Muscle of arm (tissue), 14 donors: ENCODE measurements at places on chromosomes 7 and 10. TPM values are rescaled to one million over a fixed set of nuclear protein-coding genes. Genes with fewer than 3 reads are reported as not detected.
A peak's percentile ranks its signal among the peaks of the same experiment; 100 is the strongest.

- no peak for DNase-seq
These were observed 722 bp downstream of the DENND10 start for GRCh38 chr10:119104654-119105015.

GRCh38 chr7:83504330-83504729, 144.6 kb downstream of the SEMA3E start:
- DNase-seq, result no peak

DNA sequence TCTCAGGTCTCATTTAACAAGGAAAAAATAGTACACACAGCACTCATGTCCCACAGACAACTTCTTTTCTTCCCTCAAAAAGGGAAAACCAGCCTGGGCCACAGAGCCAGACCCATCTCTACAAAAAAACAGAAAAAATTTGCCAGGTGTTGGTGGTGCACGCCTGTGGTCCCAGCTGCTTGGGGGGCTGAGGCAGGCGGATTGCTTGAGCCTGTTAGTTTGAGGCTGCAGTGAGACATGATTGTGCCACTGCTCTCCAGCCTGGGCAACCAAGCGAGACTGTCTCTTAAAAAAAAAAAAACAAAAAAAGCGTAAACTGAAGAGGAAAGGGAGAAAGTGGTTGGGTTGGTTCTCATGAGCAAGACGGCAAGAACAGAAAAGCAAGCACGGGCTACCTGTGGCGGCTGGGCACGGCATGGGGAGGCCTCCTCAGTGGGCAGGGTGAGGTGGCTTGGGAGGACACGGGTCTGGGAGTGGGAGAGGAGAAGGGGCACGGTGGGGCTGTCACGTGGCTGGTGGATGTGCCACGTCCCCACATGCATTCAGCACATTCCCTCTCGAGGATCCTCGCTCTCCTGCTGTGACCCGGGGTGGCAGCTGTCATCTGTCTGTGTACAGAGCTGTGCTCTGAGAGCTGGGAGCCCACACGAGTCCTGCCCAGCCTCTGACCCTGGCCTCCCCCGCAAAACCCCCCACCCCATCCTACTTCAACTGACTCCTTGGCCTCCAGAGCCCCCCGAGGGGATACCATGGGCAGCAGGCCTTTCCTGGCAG, 219.7 kb downstream of the MLLT10 start:
- DNase-seq, result no peak

- DNase-seq, result no peak
These were observed 8.6 kb downstream of the GCK start for GRCh38 chr7:44180631-44181030.

DNA sequence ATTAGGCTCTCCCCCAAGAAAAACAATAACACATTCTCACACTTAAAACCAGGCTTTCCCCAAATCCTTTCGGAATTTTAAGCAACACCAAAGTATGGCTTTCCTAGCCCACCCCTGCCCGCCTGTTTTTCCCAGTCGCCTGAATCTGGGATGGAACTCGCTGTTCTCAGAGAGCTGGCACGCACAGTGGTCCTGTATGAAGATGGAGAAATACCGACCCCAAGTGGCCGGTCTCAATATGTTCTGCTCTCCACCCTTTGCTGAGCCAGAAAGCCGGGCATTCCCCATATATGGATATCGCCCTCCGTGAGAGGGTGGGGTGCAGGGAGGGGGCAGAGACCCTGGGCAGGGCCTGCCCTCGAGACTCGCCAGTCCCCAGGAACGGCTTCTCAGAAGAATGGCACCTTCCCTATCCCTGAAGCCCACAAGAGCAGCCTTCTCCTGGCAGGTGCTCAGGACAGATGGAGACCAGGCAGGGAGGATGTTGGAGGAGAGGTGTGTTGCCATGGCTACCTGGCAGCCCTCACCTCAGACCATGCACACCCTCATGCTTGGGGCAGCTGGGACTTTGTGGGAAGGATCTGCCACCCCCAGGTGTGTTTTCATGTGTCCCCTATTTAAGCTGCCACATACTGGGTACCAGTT, 3.4 kb downstream of the TACR2 start:
- peak; percentile 63 for DNase-seq

GRCh38 chr7:81209059-81209458, 290.2 kb upstream of the SEMA3C start:
- no peak for DNase-seq

GRCh38 chr10:21523557-21524008, 1.9 kb downstream of the SKIDA1 start:
- no peak for DNase-seq

DNA sequence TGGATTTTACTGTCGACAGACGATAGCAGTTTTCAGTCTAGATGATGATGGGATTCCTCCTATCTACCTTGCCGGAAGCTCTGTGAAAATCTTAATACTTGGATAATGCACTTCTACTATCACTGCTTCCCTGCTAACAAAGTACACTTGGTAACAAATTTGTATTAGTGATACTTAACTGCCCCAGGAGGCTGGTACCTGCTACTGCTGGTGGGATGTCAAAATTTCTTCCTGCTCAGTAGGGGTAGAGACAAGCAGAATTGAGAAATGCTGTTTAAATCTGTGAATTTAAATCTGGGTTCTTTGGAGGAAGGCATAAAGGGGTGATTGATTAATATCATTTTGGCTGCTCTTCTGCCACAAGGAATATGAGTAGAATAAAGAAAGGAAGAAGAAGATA, 99.8 kb upstream of the STRIP2 start:
- DNase-seq, result no peak

- DNase-seq, result no peak
These were observed 75.5 kb downstream of the ZNF777 start for GRCh38 chr7:149385195-149385950.

GRCh38 chr10:82981137-82981723, 1106.2 kb downstream of the NRG3 start:
- no peak for DNase-seq

- DNase-seq, result no peak
These were observed 166.4 kb downstream of the PPP1R17 start for GRCh38 chr7:31853380-31853779.

DNA sequence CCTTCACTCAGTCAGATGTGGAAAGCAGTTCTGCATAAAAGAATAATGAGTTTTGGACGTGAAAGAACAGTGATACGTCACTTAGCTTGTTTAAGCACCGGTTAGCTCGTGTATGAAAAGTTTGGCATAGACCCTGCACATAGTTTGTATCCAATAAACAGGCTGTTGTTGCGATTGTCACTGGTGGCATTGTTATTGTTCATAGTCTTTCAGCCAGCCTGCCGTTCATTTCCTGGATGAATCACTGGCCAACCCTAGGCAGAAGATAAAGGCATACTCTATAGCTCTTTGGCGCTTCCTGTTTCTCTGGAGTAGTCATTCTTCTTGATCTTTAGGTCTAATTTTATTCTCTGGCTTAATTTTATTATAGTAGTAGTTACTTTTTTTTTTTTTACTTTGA, 57.8 kb upstream of the ANKRD30A start:
- DNase-seq, result no peak

- no peak for DNase-seq
These were observed 55.9 kb downstream of the ELFN1 start for GRCh38 chr7:1725766-1726630.

- no peak for DNase-seq
These were observed 6.2 kb upstream of the MRC1 start for GRCh38 chr10:17802976-17803375.

- DNase-seq, result no peak
These were observed 49.9 kb downstream of the SIRT1 start for GRCh38 chr10:67934336-67934735.

- DNase-seq, result no peak
These were observed 205.6 kb upstream of the PFKP start for GRCh38 chr10:2861632-2862210.

DNA sequence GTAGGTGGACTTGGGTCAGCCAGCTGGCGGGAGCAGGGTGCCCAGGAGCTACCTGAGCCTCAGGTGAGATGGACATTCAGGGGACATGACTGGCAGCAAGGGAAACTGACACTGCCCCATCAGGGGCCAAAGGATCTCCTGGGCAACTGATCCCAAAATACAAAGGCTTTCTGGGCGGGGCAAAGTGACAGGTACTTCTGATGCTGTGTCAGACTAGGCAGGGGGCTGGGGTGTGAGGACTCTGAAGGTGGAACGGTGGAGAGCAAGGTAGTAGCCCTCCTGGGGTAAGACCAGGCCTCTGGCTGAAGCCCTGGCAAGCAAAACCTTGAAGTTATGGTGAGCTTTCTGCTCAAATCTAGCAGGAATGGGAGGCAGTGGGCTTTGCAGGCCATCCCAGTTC, 4.4 kb downstream of the OPN4 start:
- no peak for DNase-seq

DNA sequence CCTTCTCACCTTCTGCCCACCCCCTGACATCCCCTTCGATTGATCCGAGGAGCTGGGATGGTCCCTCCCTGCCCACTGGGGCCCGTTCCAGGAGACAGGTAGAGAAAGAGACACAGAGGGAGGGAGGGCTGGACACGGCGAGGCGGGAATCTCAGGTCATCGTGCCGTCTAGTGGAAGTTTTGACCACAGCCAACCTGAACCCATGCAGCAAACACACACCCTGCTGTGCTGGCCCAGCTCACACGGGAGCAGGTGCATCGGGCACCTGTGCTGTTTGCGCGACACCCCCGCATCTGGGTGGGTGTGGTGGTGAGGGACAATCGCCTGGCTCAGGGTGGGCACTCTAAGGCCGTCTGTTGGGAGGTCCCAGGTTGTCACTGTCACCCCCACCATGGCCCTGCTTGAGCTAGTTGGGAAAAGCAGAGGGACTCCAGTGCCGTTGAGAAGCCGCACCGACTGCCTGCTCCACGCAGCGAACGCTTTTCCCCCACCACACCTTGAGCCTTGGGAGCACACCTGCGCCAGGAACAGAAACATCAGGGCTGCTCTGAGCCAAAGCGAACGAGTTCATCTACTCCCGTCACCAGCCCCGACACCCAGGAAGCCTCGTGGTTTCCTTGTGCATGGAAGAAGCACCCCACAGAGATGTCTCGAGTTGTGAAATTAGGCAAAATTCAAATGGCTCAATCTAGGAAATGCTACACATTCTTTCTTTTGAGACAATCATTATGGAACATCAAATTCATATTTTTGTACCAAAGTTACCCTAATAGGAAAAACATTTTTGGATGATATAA, 285.8 kb downstream of the DNAJB6 start:
- no peak for DNase-seq

DNA sequence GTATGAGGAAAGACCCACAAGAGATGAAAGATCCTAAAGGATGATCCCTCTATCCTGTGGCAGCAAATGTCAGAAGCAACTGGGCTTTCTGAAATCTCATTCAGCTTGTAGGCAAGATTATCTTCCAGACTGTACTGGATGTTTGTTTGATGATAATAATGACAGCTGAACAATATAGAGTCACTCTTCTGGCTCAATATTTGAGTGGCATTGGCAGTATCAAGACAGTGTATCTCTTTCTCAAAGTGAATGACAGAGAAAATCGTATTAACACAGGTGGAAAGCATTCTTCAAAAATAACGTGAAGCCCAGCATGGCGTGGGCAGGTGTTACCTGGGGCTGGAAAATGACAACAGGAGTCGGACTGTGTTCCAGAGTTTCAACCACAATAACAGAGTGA, 114.5 kb downstream of the GPR37 start:
- no peak for DNase-seq

GRCh38 chr7:131014906-131015656, 281.1 kb upstream of the KLF14 start:
- DNase-seq, result no peak

- DNase-seq, result no peak
These were observed 211.1 kb upstream of the TCF7L2 start for GRCh38 chr10:112738606-112739591.

- no peak for DNase-seq
These were observed 15.0 kb upstream of the ZNF862 start for GRCh38 chr7:149823191-149823630.

- no peak for DNase-seq
These were observed 182.7 kb downstream of the ELFN1 start for GRCh38 chr7:1852517-1853430.

DNA sequence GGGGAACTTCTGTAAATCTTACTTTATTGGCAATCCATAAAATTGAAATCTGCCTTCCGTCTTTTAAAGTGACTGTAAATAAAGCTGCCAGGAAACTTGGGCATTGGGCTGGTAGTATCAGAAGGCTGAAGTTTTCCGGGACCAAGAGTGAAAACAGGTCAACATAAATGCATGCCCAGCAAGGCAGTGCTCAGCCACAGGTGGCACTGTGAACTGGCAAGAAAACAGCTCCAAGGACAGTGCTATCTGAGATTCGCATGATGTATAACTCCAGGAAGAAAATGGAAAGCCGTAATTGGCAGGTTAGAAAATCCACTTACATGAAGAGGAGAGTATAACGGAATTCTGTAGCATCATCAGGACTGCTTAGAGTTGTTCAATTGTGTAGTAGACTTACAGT, 1.9 kb upstream of the INSYN2A start:
- no peak for DNase-seq

Gene OR2A5
- not detected for polyA plus RNA-seq

Gene FOXL3
- polyA plus RNA-seq, result not detected

Gene SAMD9
- 3.0 TPM for polyA plus RNA-seq

Gene PRSS2
- not detected for polyA plus RNA-seq

Gene CTAGE4
- polyA plus RNA-seq, result not detected

Gene TAS2R41
- polyA plus RNA-seq, result not detected

Gene AS3MT
- 8.9 TPM for polyA plus RNA-seq

Gene FFAR4
- 0.05 TPM for polyA plus RNA-seq

Gene ARPC1A
- 46.1 TPM for polyA plus RNA-seq

Gene PDZD7
- polyA plus RNA-seq, result 0.76 TPM

Gene FEZF1
- polyA plus RNA-seq, result not detected

Gene CPED1
- 6.7 TPM for polyA plus RNA-seq

Gene ZNF467
- polyA plus RNA-seq, result 8.4 TPM

Gene PHKG1
- polyA plus RNA-seq, result 23.2 TPM

Gene NUPR2
- not detected for polyA plus RNA-seq

Gene MAT1A
- 1.1 TPM for polyA plus RNA-seq

Gene LRRC17
- polyA plus RNA-seq, result 23.7 TPM

Gene SLC26A3
- polyA plus RNA-seq, result not detected

Gene TEX47
- not detected for polyA plus RNA-seq

Gene TCAF2
- polyA plus RNA-seq, result 6.8 TPM

Gene LHFPL3
- polyA plus RNA-seq, result not detected

Gene POLR2J3
- 47.7 TPM for polyA plus RNA-seq
